Type B pancreatic cell (in vitro differentiated cells): ENCODE measurements at places on chromosomes 3 and 15. TPM values are rescaled to one million over a fixed set of nuclear protein-coding genes. Genes with fewer than 3 reads are reported as not detected.

GRCh38 chr15:22895465-22896190 lies 57.2 kb downstream of the NIPA2 start:
- H3K27ac ChIP-seq: peak overlapping the region; percentile 95
- H3K27me3 ChIP-seq: no peaks in the 10 kb centered on the region
- H3K4me3 ChIP-seq: peak overlapping the region; percentile 64
- H3K4me1 ChIP-seq: no peaks in the 10 kb centered on the region
- no peak for DNase-seq
- peaks cover 25% of the 10 kb centered on the region for H3K36me3 ChIP-seq

DNA sequence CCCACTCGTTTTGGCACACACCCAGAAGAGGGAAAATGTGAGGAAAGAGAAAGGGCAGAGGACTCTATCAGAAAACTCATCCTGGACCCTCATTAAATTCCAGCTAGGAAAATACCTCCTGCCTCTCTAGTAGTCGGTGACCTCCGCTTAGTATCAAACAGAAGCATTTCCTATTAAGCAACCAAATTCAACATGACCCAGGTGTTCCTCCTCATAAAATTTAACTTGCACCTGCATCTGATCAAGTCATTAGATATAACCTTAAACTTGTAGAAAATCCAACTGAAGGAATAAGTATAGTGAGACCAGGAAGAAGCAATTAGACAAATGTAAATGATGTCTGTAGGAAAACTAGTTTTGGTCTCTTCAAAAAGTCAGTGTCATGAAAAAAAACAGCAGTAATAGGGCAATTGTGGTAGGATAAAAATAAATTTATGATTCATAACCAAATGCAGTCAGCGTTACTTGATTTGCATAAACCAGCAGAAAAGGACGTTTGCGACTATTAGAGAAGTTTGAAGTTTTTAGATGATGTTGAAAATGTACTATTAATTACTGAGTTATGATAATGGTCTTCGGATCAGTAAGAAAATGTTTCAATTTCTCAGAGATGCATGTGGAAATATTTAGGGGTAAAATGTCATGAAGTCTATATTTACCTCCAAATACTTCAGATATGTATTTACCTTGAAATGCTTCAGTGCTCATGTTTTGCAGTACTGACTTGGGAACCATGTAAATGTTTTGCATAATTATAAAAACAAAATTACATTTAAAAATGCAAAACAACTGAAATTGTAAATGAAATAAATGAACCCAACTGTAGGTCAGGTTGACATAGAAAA lies 44.6 kb downstream of the LDHAL6B start:
- H3K4me3 ChIP-seq: no peak overlapping the region
- DNase-seq: no peak
- no peaks in the 10 kb centered on the region for H3K27me3 ChIP-seq
- H3K4me1 ChIP-seq: no peaks in the 10 kb centered on the region
- no peak overlapping the region for H3K27ac ChIP-seq
- no peaks in the 10 kb centered on the region for H3K36me3 ChIP-seq

GRCh38 chr3:134373271-134374104 lies 759 bp downstream of the AMOTL2 start:
- DNase-seq: peak; percentile 88
- H3K4me1 ChIP-seq: peaks cover 43% of the 10 kb centered on the region
- H3K27ac ChIP-seq: peak overlapping the region; percentile 96
- peak overlapping the region; percentile 96 for H3K4me3 ChIP-seq

- no peak overlapping the region for H3K4me3 ChIP-seq
- peaks cover 10% of the 10 kb centered on the region for H3K36me3 ChIP-seq
- no peaks in the 10 kb centered on the region for H3K27me3 ChIP-seq
- DNase-seq: peak; percentile 58
Observed at GRCh38 chr3:195263193-195263924, 7.6 kb downstream of the XXYLT1 start.

PLSCR2 gene
- 0.62 TPM in 1 of 2 replicates, not detected in the other for total RNA-seq

PPM1L gene
- 28.7 and 29.4 TPM in 2 replicates for total RNA-seq

DNA sequence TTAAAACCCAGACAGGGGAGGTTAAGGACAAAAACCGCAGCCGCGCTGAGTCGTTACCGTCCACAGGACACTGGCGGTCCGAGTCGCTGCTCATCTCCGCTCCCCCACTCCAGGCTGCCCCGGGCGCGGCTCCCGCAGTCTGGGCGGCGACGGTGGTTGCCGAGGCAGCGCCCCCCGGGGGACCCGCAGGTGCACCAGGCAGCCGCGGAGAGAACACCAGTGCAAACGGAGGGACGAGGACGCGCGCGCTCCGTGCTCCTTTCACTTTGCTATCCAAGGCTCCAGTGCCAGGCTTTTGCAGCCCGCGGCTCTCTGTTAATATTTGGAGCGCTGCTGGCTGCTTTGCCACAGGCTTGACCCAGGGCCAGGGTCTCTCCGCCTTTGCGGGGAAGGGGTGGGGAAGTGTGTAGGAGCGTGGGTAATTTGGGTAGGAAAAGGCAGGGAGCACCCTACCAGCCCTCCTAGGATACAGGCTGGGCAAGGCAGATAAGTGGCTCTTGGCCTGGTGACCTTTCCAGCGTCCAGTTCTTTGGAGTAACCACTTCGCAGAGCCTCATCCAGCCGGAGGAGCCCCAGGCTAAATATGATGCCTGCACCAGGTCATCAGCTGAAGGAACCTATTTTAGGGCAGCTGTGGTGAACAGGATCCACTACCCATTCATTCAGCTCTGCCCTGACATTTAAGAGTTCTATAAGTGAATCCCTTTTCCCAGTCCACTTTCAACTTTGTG lies at the start of gene GADL1:
GADL1 (minus strand) TSS at position 141 of the 731 bp plus-strand sequence; CDS start at position 94, 47 bp downstream.
- no peaks in the 10 kb centered on the region for H3K36me3 ChIP-seq
- no peak within 1 kb of the TSS for H3K27ac ChIP-seq
- peaks cover 6% of the 10 kb centered on the region for H3K4me1 ChIP-seq
- peaks cover 45% of the 10 kb centered on the region for H3K27me3 ChIP-seq

- H3K36me3 ChIP-seq: peaks cover 4% of the 10 kb centered on the region
- H3K27ac ChIP-seq: no peak overlapping the region
- H3K4me1 ChIP-seq: peaks cover 31% of the 10 kb centered on the region
- peaks cover 2% of the 10 kb centered on the region for H3K27me3 ChIP-seq
- no peak for DNase-seq
Observed at GRCh38 chr3:72724070-72724469, 124.2 kb downstream of the SHQ1 start.

DNA sequence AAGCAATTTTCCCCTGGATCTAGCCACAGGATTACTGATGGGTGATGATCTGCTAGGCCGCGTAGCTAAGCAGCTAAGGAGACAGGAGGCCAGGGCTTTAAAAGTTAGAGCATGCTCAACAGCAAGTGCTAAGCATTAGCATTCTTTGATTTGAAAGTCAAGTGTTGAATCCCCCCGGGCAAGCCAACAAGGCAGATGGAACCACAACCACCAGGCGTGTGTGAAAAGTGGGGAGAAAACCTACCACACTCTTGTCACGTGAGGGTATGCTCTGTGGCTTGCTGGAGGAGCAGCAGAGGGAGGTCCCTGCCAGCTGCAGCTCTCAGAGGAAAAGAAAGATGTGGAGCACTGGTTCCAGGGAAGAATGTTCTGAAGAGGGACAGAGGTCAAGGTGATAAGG lies 20.9 kb downstream of the SLC51A start:
- no peak overlapping the region for H3K27ac ChIP-seq
- no peak for DNase-seq
- H3K36me3 ChIP-seq: peaks cover 22% of the 10 kb centered on the region
- H3K4me3 ChIP-seq: no peak overlapping the region
- H3K4me1 ChIP-seq: no peaks in the 10 kb centered on the region

MINAR1 gene
- 1.1 and 3.0 TPM in 2 replicates for total RNA-seq

- no peaks in the 10 kb centered on the region for H3K36me3 ChIP-seq
- no peaks in the 10 kb centered on the region for H3K4me1 ChIP-seq
- DNase-seq: no peak
- H3K4me3 ChIP-seq: no peak overlapping the region
- H3K27me3 ChIP-seq: peaks cover 22% of the 10 kb centered on the region
Observed at GRCh38 chr3:3191675-3192285, 12.3 kb upstream of the CRBN start.

GRCh38 chr3:20111836-20112235 lies 71.6 kb downstream of the KAT2B start:
- H3K27me3 ChIP-seq: no peaks in the 10 kb centered on the region
- no peak overlapping the region for H3K4me3 ChIP-seq
- no peak overlapping the region for H3K27ac ChIP-seq
- no peak for DNase-seq

GRCh38 chr15:37733628-37734027 lies 200.8 kb upstream of the TMCO5A start:
- H3K4me1 ChIP-seq: no peaks in the 10 kb centered on the region
- DNase-seq: no peak
- no peaks in the 10 kb centered on the region for H3K36me3 ChIP-seq
- no peak overlapping the region for H3K27ac ChIP-seq

COL6A6 gene
- 1.1 and 6.3 TPM in 2 replicates for total RNA-seq

STRIT1 gene
- 0.33 TPM in 1 of 2 replicates, not detected in the other for total RNA-seq

SSUH2 gene
- total RNA-seq: 0.45 and 1.4 TPM in 2 replicates

DNA sequence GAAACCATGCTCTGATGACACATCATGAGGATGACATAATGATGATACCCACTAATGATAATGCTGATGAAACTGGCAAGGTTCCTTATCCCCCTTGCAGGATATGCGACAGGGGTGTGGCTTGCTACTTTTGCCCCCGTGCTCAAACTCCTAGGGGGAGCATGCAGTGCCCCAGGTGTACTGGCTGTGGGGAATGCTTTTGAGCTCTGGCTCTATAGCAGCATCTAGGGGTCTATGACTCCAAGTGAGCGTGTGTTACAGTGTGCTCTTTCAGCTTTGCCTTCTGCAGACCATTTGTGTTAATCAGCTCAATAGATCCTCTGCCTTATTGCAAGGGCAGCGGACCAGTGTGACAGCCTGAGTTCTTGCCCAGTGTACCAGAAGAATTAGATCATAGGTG lies 1239.5 kb downstream of the SI start:
- no peak overlapping the region for H3K4me3 ChIP-seq
- H3K4me1 ChIP-seq: no peaks in the 10 kb centered on the region
- H3K36me3 ChIP-seq: no peaks in the 10 kb centered on the region
- no peak overlapping the region for H3K27ac ChIP-seq
- DNase-seq: no peak
- H3K27me3 ChIP-seq: no peaks in the 10 kb centered on the region

DNA sequence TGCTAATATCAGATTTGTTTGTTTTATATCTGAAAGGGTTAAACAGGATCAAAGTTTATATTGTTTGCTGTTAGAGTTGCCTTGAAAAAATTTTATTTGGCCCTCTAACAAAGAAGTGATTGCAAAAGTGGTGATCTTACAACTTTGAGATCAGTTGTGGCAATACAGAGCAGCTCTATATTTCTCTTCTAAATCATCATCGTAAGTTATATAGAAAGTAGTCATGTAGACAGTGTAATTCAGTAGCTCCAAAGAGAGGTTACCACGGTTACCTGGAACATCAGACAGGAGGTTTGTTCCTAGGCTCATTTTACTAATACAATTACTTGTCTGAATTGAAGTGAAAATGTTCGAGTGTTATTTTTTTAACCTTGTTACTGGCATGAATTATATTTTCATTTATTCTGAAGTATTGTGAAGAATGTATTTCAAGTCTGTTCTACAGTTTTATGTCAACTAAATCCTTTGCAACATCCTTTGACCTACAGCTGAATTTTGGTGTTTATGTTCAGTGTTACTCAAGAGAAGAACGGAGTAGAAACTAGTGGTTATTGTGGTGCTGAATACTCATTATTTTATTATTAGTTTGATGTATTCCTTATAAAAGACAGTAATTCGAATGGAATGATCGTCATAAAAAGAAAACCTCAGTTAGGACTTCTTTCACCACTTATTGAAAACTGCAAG lies 214.2 kb downstream of the NAALADL2 start:
- no peaks in the 10 kb centered on the region for H3K36me3 ChIP-seq
- DNase-seq: no peak
- H3K27me3 ChIP-seq: no peaks in the 10 kb centered on the region
- no peak overlapping the region for H3K4me3 ChIP-seq

COL6A5 gene
- 0.10 and 0.14 TPM in 2 replicates for total RNA-seq

DNA sequence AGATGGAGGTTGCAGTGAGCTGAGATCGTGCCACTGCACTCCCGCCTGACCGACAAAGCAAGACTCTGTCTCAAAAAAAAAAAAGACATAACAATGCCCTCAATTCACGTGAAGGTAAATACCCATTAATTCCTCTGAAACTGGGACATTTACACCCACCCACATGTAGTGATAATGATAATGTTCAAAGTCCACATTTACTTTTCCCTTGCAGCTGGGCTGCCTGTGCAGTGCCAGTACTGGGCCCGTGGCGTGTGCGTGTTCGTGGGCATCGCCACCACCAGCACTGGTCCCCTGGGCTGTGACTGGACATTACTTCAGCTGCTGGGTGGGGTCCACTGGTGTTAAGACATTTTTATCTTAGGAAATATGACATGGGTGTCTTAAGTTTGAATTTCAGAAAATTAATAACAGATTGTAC lies 123.6 kb downstream of the SLC25A26 start:
- peaks cover 12% of the 10 kb centered on the region for H3K4me1 ChIP-seq
- H3K27me3 ChIP-seq: no peaks in the 10 kb centered on the region
- H3K4me3 ChIP-seq: no peak overlapping the region
- no peak for DNase-seq
- H3K36me3 ChIP-seq: peaks cover 8% of the 10 kb centered on the region

GRCh38 chr3:140023616-140024530 lies 88.9 kb downstream of the CLSTN2 start:
- H3K27ac ChIP-seq: no peak overlapping the region
- no peak overlapping the region for H3K4me3 ChIP-seq
- no peak for DNase-seq
- peaks cover 36% of the 10 kb centered on the region for H3K27me3 ChIP-seq
- no peaks in the 10 kb centered on the region for H3K36me3 ChIP-seq
- peaks cover 7% of the 10 kb centered on the region for H3K4me1 ChIP-seq
